Activated CD4-positive, alpha-beta T cell treated with anti-CD3 and anti-CD28 coated beads, Interleukin-2, amount 10 ng/mL, durations not matched to agents 7 days and 5 days (primary cell): ENCODE measurements at places on chromosomes 12 and 14. TPM values are rescaled to one million over a fixed set of nuclear protein-coding genes. Genes with fewer than 3 reads are reported as not detected.
A peak's percentile ranks its signal among the peaks of the same experiment; 100 is the strongest.

ASCL1 gene
- total RNA-seq = not detected

AACS gene
- total RNA-seq = 17.8 TPM

GPRC5D gene
- total RNA-seq = 0.22 TPM

OR4E2 gene
- total RNA-seq = not detected

DNA sequence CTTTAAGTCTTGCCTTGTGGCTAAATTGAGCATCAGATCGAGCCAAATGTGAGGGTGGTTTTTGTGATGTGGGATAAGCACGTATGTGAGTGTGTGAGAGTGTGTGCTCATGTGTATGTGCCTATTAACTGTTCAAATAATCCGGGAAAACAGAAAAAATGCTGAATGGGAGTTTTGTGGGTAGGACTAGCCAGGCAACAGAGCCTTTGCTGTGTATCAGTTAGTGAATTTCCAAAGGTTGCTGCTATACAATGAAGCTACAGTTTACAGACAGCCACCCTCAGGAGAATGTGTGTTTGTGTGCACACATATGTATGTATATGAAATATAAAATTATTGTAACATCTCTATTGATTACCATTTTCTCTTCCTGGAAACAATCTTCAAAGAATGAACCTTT, 154.0 kb downstream of the SOX5 start:
- no peaks in the 10 kb centered on the region for H3K27me3 ChIP-seq
- no peaks in the 10 kb centered on the region for H3K36me3 ChIP-seq
- no peaks in the 10 kb centered on the region for H3K4me1 ChIP-seq
- no peak overlapping the region for H3K4me3 ChIP-seq
- no peak overlapping the region for H3K27ac ChIP-seq

GRCh38 chr12:2876431-2877046, 435 bp downstream of the FOXM1 start:
- peak; percentile 40 for DNase-seq
- peak overlapping the region; percentile 89 for H3K4me3 ChIP-seq
- H3K27me3 ChIP-seq = no peaks in the 10 kb centered on the region

GRCh38 chr14:96038558-96038919, 623 bp upstream of the C14orf132 start:
- H3K4me3 ChIP-seq = peak overlapping the region; percentile 56
- DNase-seq = no peak
- H3K4me1 ChIP-seq = peaks cover 17% of the 10 kb centered on the region

DNA sequence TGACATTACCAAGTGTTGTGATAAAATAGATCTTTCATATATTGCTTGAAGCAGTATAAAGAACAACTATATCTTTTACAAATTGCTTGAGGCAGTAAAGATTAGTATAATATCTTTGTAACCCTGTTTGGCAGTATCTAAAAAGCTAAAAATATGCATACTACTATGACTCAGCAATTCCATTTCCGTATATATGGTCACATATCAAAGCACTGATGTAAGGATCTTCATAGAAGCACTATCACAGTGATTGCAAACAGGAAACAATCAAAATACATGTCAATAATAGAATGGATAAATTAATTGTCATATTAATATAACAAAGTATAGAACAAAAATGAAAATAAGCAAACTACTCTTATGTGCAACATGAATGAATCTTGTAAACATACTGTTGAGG, 158.4 kb upstream of the IGF1 start:
- DNase-seq = no peak
- H3K4me1 ChIP-seq = no peaks in the 10 kb centered on the region
- H3K27ac ChIP-seq = no peak overlapping the region

DNA sequence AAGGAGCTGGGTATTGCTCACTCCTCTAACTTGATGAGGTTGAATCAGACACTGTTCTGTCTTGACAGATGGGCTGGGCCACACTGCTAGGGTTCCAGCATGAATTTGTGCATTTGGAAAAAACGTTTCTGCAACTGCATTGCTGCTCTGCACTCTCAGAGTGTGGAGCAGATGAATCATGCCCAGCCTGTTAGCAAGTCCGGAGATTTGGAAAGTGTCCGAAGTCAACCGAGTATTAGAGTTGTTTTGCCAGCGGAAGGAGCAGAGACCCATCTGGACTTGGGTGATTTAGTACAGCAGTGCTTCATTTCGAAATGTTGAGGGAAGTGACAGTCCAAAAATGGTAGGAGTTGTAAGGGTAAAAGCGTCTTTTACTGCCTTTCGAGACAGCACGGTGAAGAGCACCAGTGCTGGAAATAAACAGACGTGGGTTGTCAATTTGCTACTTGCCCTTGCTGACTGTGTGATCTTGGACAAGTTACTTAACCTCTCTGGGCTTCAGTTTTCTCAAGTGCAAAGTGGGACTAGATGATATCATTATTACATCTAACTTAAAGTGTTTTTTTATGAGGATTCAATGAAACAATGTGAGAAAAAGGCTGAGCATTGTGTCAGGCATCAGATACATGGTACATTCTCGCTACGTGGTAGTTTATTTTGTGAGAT, 139.5 kb downstream of the CHST11 start:
- H3K27me3 ChIP-seq = no peaks in the 10 kb centered on the region
- H3K36me3 ChIP-seq = peaks cover 7% of the 10 kb centered on the region
- no peak overlapping the region for H3K4me3 ChIP-seq
- H3K4me1 ChIP-seq = peaks cover 15% of the 10 kb centered on the region
- H3K27ac ChIP-seq = no peak overlapping the region

- H3K4me1 ChIP-seq = peaks cover 14% of the 10 kb centered on the region
- no peak overlapping the region for H3K27ac ChIP-seq
- H3K36me3 ChIP-seq = no peaks in the 10 kb centered on the region
- no peak for DNase-seq
- peaks cover 48% of the 10 kb centered on the region for H3K27me3 ChIP-seq
Measured at GRCh38 chr12:51850081-51850964, 1.8 kb upstream of the FIGNL2 start.

DNA sequence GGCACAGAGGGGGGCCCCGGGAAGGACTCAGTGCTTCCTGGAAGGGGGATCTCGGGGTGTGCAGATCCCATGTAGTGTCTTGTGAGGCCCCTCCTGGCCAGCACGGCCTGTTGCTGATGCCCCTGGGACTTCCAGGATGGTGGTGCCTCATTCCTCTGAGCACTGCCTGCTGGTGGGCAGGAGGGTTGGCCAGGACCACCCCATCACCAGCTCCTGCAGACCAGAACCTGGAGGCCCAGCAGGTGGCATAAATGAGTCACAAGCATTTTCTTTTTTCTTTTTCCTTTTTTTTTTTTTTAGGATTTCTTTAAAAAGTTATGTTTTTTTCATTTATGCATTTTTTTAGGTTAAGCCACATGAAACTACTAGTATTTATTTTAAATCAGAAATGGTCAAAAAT, 8.0 kb downstream of the MMP17 start:
- peaks cover 3% of the 10 kb centered on the region for H3K4me1 ChIP-seq
- no peaks in the 10 kb centered on the region for H3K36me3 ChIP-seq
- no peak for DNase-seq
- H3K27me3 ChIP-seq = peaks cover 12% of the 10 kb centered on the region
- H3K4me3 ChIP-seq = no peak overlapping the region
